ENCODE measurements at places on chromosomes 5 and 9.

GRCh38 chr9:92147030-92147851 lies 32.0 kb upstream of the SPTLC1 start:
- peak; percentile 39 for DNase-seq

- DNase-seq, result peak; percentile 31
These were observed 97.4 kb downstream of the OSTF1 start for GRCh38 chr9:75185585-75186170.

DNA sequence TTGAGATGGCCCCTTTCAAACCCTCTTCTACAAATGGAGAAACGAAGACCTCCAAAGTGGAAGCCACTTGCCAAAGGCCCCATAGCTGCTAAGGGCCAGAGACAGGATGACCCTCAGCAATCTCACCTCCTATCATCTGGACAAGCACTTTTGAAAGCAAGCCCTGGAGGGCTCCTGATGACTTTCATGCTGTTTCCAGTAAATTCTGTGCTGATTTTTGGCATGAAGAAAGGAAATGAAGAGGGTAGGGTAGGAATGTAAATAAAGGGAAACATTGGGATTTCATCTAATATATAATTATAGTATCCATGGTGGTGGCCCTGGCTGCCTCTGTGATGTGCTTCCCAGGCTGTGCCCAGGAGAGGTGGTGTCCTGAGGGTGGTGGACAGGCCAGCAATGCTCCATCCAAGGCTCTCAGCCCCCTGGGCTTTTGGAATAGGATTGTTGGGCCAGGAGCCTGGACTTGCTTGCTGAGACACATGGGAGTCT lies 208.0 kb upstream of the TRIM32 start:
- no peak for DNase-seq

- no peak for DNase-seq
These were observed 19.7 kb upstream of the RIC1 start for GRCh38 chr9:5609226-5609596.

GRCh38 chr5:173204185-173204979 lies 30.6 kb downstream of the NKX2-5 start:
- DNase-seq, result peak; percentile 29

- DNase-seq, result no peak
These were observed 262.8 kb downstream of the PAPPA start for GRCh38 chr9:116416421-116416820.

GRCh38 chr5:110371725-110372041 lies 354.8 kb downstream of the TMEM232 start:
- DNase-seq, result no peak

DNA sequence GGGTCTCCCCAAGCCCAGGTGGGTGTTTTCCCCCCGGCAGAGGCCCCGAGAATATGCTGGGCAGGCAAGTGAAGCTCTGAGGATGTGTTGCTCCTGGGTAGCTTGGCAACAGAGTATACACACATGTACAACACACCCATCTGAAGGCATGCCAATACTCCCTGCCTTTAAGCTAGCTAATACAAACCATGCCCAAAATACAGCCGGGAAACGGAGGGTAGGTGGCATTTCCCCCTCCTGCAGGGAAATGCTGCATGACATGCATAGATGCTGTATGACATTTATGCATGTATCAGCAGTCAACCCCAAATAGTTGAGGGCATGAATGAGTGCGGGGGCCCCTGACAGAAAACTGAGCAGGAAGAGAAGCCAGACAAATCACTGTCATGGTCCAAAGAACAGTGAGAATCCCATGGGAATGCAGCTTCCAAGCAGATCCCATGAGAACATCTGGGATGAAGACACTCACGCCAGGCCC lies 614.1 kb downstream of the EBF1 start:
- DNase-seq, result no peak

- DNase-seq, result no peak
These were observed 46.3 kb downstream of the STC2 start for GRCh38 chr5:173281910-173282309.
